WTC11 (cell line): ENCODE measurements at places on chromosomes 4 and X. TPM values are rescaled to one million over a fixed set of nuclear protein-coding genes. Genes with fewer than 3 reads are reported as not detected.

DNA sequence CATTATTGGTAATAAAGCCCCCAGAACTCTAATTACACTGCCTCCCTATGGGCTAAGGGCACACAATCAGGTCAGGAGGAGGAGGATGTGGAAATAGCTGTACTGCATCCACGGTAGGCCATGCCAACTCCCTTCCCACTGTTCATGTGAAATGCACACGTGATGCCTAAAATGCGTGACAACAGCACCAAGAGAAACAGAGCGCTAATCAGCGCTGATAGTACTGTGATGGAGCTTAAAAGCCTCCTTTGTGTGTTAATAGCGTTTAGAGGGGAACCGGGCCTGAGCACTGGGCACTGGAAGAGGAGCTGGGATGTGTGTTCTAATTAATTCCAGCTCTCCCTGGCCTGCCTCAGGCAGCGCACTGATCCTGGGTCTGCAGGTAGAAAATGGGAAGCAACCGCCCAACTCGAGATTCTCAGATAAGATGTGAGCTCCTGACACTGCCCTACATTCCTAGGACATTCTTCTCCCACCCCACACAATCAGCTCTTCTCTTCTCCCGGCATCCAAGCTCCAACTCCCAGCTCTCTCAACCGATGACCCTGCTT is 12.9 kb downstream of the DCTD start:
- H3K4me3 ChIP-seq = no peak overlapping the region
- peaks cover 32% of the 10 kb centered on the region for H3K36me3 ChIP-seq
- H3K27ac ChIP-seq = peak overlapping the region; percentile 19

The PITX2 gene
- 11.3 to 24.9 TPM (median 12.2 TPM) in 3 replicates for total RNA-seq

DNA sequence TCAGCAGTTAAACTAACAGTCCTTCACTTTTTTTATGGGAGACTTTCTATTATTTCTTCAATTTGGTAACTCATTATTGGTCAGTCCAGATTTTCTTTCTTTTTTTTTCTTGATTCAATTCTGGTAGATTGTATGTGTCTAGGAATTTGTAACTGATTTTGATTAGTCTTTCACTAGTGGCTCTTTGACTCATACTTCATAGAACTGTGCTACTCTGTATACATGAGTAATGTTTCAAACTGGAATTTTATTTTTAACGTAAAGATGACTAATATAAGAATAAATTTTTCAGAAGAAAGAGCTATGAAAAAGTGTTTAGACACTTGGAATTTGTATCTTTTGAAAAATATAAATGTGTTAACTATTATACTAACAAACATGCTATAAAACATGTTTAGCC is 813.0 kb downstream of the TRAM1L1 start:
- no peaks in the 10 kb centered on the region for H3K27me3 ChIP-seq
- DNase-seq = no peak
- H3K36me3 ChIP-seq = no peaks in the 10 kb centered on the region
- no peaks in the 10 kb centered on the region for H3K4me1 ChIP-seq
- no peak overlapping the region for H3K4me3 ChIP-seq

DNA sequence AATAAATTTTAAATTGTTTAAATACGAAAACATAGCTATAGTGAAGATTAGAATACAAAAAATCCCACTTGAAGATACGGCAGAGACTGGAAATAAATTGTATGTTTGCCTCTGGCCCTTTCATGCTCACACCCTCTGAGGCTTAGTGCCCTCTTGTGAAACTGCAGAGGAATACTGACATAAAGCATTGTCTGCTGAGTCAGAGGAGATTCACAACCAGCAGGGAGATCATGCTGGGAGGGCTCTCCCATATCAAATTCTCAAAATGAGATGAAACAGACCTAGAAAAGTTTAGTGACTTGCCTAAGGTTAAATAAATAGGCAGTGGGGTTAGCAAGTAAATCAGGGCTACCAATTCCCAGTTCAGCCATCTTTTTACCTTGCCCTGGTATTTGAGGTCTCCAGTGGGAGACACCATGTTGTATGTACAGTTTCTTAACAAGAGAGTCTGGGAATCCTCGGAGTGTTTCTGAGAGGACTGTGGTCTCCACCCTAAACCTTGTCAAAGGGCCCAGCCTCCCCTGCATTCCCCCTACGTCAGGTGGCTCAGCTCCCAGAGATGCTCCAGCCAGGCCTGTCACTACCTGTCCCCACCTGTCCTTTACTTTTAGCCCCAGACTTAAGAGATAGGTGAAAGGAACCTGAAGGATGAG is 581.4 kb upstream of the DIPK2B start:
- DNase-seq = no peak
- peak overlapping the region; percentile 72 for H3K27ac ChIP-seq
- H3K4me1 ChIP-seq = peaks cover 86% of the 10 kb centered on the region
- H3K27me3 ChIP-seq = no peaks in the 10 kb centered on the region
- no peak overlapping the region for H3K4me3 ChIP-seq

- no peak for DNase-seq
- H3K27me3 ChIP-seq = no peaks in the 10 kb centered on the region
- peaks cover 23% of the 10 kb centered on the region for H3K4me1 ChIP-seq
- peaks cover 86% of the 10 kb centered on the region for H3K36me3 ChIP-seq
- peak overlapping the region; percentile 33; the same call in 1 of the 2 replicates for H3K27ac ChIP-seq
- H3K4me3 ChIP-seq = no peak overlapping the region
Observed at GRCh38 chr4:10093801-10094552, 22.6 kb downstream of the WDR1 start.

- peaks cover 7% of the 10 kb centered on the region; the same call in 1 of the 2 replicates for H3K36me3 ChIP-seq
- H3K27me3 ChIP-seq = no peaks in the 10 kb centered on the region
- DNase-seq = peak; percentile 56
- H3K4me3 ChIP-seq = no peak overlapping the region
- H3K4me1 ChIP-seq = no peaks in the 10 kb centered on the region
Observed at GRCh38 chrX:107429090-107429489, 20.4 kb upstream of the FRMPD3 start.

GRCh38 chrX:9598344-9598743 is 133.5 kb downstream of the TBL1X start:
- H3K4me1 ChIP-seq = peaks cover 28% of the 10 kb centered on the region
- no peaks in the 10 kb centered on the region for H3K36me3 ChIP-seq
- H3K27me3 ChIP-seq = no peaks in the 10 kb centered on the region
- no peak overlapping the region for H3K4me3 ChIP-seq
- no peak overlapping the region for H3K27ac ChIP-seq

- peaks cover 5% of the 10 kb centered on the region; the same call in 1 of the 2 replicates for H3K36me3 ChIP-seq
- no peak overlapping the region for H3K27ac ChIP-seq
- peaks cover 2% of the 10 kb centered on the region; the same call in 1 of the 2 replicates for H3K27me3 ChIP-seq
- no peak for DNase-seq
- H3K4me1 ChIP-seq = no peaks in the 10 kb centered on the region
- no peak overlapping the region for H3K4me3 ChIP-seq
Observed at GRCh38 chrX:25067271-25068172, 51.8 kb upstream of the ARX start.

The PCDH19 gene
- 1.5 to 2.1 TPM (median 1.8 TPM) in 3 replicates for total RNA-seq

GRCh38 chr4:174135530-174135929 is 147.9 kb downstream of the FBXO8 start:
- peaks cover 18% of the 10 kb centered on the region for H3K4me1 ChIP-seq
- no peak for DNase-seq
- H3K27ac ChIP-seq = no peak overlapping the region

DNA sequence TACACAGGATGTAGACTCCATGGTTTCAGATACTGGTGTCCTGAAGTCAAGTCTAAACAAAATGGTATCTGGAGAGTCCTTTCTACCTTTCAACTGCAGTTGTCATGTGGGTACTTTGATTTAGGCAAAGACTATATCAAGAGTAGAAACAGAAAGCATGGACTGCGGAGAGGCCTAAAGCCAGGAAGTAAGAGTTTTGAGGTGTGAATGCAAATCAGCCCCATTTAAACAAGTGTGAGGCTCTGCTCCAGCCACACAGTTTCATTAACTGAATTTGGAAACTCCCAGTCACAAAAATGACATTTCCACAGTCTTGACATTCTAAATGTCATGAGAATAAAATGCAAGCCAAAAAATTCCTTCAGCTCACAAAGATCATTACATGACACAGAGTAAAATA is 87.2 kb upstream of the MCF2 start:
- no peak overlapping the region for H3K4me3 ChIP-seq
- no peaks in the 10 kb centered on the region for H3K27me3 ChIP-seq
- no peaks in the 10 kb centered on the region for H3K4me1 ChIP-seq

DNA sequence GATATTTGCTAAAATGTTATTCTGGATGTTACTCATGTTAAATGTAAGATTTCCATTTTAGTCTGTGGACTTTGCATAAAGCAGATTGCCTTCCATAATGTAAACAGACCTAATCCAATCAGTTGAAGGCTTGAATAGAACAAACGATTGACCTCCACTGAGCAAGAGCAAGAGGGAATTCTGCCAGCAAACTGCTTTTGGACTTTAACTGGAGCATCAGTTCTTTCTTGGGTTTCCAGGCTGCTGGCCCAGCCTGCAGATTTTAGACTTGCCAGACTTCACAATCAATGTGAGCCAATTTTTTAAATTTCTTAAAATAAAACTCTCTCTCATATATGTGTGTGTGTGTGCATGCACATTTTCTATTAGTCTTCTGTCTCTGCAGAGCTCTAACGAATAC is 1248.8 kb downstream of the ADGRL3 start:
- no peak for DNase-seq
- no peaks in the 10 kb centered on the region for H3K4me1 ChIP-seq
- H3K4me3 ChIP-seq = no peak overlapping the region
- H3K36me3 ChIP-seq = no peaks in the 10 kb centered on the region

DNA sequence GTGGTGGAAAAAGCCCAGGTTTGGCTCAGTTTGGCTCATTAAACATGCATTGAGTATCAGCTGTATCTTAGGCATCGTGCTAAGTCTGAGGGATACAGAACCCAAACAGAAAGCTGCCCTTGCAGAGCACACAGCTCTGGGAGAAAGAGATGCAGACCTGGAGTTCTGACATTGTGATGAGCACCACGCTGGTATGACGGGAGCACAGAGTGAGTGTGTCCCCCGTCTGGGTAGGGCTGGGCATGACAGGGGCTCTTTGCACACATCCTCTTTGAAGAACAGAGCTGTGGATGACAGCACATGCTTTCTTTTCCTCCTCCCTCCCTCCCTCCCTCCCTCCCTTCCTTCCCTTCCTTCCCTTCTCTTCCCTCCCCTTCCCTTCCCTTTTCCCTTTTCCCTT is 52.2 kb downstream of the CLCN4 start:
- no peaks in the 10 kb centered on the region for H3K4me1 ChIP-seq
- H3K36me3 ChIP-seq = peaks cover 4% of the 10 kb centered on the region; the same call in 1 of the 2 replicates
- H3K27me3 ChIP-seq = no peaks in the 10 kb centered on the region

- no peaks in the 10 kb centered on the region for H3K36me3 ChIP-seq
- no peak overlapping the region for H3K27ac ChIP-seq
- no peak overlapping the region for H3K4me3 ChIP-seq
- no peak for DNase-seq
Observed at GRCh38 chr4:139223682-139224317, 46.8 kb upstream of the ELF2 start.

- H3K4me1 ChIP-seq = peaks cover 11% of the 10 kb centered on the region
- H3K27me3 ChIP-seq = no peaks in the 10 kb centered on the region
- H3K27ac ChIP-seq = no peak overlapping the region
- peaks cover 12% of the 10 kb centered on the region for H3K36me3 ChIP-seq
- no peak for DNase-seq
Observed at GRCh38 chr4:168437192-168437943, 42.9 kb downstream of the DDX60L start.

- H3K36me3 ChIP-seq = peaks cover 16% of the 10 kb centered on the region
- H3K27ac ChIP-seq = peak overlapping the region; percentile 27; the same call in 1 of the 2 replicates
- no peak overlapping the region for H3K4me3 ChIP-seq
- no peaks in the 10 kb centered on the region for H3K27me3 ChIP-seq
Observed at GRCh38 chrX:840556-840955, 210.0 kb downstream of the SHOX start.

- no peak overlapping the region for H3K27ac ChIP-seq
- no peaks in the 10 kb centered on the region for H3K36me3 ChIP-seq
- H3K27me3 ChIP-seq = no peaks in the 10 kb centered on the region
- no peak overlapping the region for H3K4me3 ChIP-seq
Observed at GRCh38 chrX:148051973-148052372, 70.8 kb downstream of the FMR1NB start.

- peaks cover 8% of the 10 kb centered on the region for H3K4me1 ChIP-seq
- H3K4me3 ChIP-seq = no peak overlapping the region
- no peak overlapping the region for H3K27ac ChIP-seq
- no peaks in the 10 kb centered on the region for H3K27me3 ChIP-seq
- no peak for DNase-seq
- H3K36me3 ChIP-seq = peaks cover 8% of the 10 kb centered on the region
Observed at GRCh38 chrX:40130207-40130606, 32.4 kb upstream of the BCOR start.

DNA sequence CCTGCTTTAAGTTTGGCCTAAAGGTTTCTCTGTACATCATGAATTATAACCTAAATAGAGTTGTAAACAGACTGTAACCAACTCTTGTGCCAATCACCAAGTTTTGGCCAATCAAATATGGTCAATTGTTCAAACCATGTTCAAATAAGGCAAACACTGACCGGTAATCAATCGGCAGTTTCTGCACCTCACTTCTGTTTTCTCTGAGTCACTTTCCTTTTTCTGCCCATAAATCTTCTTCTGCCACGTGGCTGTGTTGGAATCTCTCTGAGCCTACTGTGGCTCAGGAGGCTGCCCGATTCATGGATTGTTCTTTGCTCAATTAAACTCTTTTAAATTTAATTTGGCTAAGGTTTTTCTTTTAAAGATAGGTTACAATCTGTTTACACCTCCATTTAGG is 16.5 kb upstream of the ENPP6 start:
- no peak for DNase-seq
- H3K4me3 ChIP-seq = no peak overlapping the region
- H3K27ac ChIP-seq = no peak overlapping the region
- no peaks in the 10 kb centered on the region for H3K36me3 ChIP-seq
- H3K27me3 ChIP-seq = no peaks in the 10 kb centered on the region
